ENCODE measurements at places on chromosomes 6 and 20.

DNA sequence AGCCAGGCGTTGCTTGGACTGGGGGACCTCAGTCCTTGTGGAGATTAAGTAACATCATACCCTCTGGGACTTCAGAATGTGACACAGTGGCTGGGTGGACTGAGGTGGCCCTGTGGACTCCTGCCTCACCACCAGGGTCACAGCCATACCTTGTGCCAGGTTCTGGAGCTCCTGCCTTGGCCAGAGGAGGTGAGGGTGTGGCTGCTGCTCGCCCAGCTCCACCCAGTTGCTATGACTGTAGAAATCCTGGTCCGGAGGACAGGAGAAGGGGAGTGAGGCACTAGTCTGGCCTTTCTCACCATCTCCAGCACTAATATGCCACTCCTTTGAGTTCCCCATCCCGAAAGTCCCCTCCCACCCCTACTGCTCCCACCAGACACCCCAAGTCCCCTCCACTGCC is 1.9 kb downstream of the VWA7 start:
- no peak for DNase-seq

DNA sequence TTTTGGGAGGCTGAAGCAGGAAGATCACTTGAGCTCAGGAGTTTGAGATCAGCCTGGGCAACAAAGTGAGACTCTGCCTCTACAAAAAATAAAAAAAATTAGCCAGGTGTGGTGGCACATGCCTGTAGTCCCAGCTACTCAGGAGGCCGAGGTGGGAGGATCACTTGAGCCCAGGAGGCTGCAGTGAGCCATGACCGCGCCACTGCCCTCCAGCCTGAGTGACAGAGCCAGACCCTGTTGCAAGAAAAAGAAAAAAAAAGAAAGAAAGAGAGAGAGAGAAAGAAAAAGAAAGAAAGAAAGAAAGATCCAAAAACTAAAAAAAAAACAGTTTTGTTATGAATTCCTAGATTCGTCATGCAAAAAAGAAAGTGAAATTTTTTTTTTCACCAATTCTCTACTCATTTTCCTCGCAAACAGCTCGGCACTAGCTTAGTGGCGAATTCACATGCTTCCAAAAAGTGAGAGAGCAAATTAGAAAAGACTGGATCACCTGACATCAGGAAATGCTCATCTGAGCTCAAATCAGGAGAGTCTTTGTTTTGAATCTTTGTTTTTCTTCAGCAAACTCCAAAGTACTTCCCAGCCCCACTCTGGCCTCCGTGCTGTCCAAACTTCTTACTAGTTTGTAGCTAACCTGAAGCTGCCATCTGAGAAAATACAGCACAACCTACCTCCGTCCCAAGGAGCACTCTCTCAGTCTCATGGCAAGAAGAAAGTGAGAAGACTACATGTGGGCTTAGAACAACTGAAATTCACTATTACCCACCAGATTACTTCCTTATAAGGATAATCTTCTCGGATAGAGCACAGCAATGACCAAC is 27.0 kb downstream of the IPCEF1 start:
- no peak for DNase-seq

DNA sequence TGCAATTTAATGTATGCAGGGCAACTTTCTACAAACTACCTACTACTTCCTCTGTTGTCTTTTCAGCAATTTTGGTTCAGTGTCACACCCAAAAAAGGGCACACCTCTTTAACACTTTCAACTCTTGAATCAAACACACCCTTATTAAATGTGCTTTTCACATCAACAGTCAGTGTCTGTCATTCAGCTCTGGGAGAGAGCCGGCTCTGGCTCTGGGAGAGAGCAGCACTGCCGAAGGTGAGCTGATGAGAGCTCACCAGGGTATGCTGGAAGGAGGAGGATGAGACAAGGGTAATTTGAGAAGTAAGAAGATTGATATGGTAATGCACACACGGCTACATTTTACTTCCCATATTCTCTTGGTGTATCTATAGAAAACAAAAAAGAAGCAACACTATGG is 134.3 kb downstream of the RTN4IP1 start:
- DNase-seq = no peak

DNA sequence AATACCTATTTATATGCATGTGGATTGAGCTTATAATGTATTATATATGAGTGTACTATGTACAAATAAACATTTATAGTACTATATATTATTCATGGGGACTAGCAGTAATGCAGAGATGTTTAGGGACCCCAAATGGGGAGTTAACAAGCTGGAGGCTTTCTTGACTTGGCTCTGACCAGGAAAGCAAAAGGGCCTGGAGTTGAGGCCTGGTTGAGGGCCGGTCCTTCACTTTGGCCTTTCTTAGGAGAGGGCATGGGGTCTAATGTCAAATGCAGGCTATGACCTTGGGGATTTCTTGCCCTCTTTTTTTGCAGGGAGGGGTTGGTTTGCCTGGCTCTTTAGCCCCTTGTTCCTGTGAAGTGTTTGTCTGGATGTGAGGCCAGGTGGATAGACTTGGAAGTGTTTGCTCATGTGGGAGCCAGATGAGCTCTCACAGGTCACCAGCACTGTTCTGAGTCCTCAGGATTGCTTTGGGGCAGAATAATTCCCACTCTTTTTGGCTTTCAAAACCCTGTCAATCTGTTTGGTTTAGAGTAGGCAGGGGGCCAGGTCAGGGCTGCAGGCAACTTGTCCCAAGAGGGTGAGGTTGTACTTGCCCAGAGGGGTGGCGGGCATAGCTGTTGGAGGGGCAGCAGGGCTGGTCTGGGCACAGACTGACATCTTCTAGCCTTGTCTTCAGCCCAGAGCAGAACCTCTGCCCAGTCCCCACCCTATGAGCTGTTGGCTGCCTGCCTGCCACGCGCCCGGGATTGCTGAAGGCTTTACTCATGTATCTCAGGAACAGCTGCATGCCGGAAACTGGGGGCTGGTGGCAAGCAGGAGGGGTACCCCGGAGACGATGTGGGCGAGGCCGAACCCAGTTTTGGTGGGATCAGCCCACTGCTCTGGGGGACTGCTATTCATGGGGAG is 14.6 kb downstream of the TJAP1 start:
- DNase-seq = no peak

DNA sequence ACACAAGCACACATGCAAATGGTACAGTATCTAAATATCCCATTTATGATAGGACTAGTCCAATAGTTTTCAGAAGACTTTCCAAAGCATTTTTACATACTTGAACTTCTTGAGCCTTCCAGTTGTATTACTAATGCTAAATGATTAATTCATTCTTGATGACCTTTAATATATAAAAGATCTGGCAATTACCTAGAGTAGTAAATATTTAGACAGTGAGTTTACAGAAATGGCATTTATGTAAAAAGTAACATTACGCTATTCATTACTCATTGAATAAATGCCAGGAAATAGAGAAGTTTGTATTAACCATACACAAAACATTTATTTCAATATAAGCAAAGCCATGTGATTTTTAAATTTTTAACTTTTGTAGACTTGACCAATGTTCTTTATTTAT is 158.8 kb downstream of the DST start:
- DNase-seq = no peak

- no peak for DNase-seq
Observed at GRCh38 chr6:16737925-16738324, 23.3 kb downstream of the ATXN1 start.

DNA sequence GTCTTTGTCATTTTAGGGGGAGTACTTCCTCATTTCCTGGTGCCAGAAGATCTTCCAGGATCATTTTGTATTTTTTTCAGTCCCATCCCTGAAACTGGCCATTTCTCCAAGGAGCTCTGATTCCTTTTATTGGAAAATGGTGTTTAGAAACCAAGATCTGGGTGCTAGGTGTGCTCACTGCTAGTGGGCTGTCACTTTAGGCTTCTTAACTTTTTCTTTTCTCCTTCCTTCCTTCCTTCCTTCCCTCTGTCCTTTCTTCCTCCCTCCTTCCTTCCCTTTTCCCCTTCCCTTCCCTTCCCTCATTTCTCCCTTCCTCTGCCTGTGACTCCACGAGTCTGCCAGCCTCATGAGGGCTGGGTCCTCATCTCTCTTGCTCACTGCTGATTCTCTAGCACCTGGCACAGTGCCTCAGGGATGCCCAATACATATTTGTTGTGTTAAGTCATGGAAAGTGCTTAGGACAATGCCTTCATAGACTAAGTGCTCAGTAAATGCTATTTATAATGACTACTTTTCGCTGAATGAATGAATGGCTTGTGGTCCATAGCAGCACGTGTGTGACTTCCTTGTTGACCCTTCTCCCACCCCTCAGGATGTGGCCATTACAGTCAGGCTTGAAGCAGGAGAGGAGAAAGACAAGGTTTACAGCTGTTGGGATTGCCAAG is 36.9 kb downstream of the APCDD1L start:
- no peak for DNase-seq

DNA sequence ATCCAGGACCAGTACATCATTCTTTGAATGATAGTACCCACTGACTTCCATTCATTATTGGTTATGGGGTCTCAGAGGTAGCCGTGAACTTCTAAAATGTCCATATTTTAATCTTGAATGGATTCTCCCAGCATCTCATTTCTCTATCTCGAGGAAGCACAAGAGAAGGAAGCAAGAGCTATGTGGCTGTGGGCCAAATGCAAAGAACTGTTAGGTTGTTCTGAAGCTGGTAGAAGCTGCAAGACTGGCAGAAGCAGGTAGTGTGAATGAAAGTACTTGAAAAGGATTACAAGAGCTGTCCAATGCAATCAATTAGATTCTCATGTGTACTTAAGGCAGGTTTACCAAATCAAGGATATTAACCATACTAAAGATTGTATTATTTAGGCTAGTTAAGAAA is 1131.8 kb downstream of the GRIK2 start:
- no peak for DNase-seq
